ENCODE measurements at places on chromosomes 1 and 21. TPM values are rescaled to one million over a fixed set of nuclear protein-coding genes. Genes with fewer than 3 reads are reported as not detected.

Gene MARK1
- total RNA-seq, result not detected

Gene GBP4
- 1.1 TPM for total RNA-seq

Gene BNIPL
- total RNA-seq, result 0.20 TPM

Gene TMOD4
- total RNA-seq, result not detected

Gene DMRTA2
- total RNA-seq, result not detected

Gene LRRC53
- not detected for total RNA-seq

Gene SPRR5
- total RNA-seq, result not detected

Gene SPATA46
- not detected for total RNA-seq

Gene HAO2
- total RNA-seq, result not detected

Gene LIN28A
- total RNA-seq, result not detected

Gene THEM5
- not detected for total RNA-seq

Gene B3GALT2
- total RNA-seq, result not detected

Gene S100A7
- total RNA-seq, result not detected

Gene KIF14
- total RNA-seq, result 15.7 TPM

Measured in MG63 (cell line).